ENCODE measurements at places on chromosomes 12 and 14.

DNA sequence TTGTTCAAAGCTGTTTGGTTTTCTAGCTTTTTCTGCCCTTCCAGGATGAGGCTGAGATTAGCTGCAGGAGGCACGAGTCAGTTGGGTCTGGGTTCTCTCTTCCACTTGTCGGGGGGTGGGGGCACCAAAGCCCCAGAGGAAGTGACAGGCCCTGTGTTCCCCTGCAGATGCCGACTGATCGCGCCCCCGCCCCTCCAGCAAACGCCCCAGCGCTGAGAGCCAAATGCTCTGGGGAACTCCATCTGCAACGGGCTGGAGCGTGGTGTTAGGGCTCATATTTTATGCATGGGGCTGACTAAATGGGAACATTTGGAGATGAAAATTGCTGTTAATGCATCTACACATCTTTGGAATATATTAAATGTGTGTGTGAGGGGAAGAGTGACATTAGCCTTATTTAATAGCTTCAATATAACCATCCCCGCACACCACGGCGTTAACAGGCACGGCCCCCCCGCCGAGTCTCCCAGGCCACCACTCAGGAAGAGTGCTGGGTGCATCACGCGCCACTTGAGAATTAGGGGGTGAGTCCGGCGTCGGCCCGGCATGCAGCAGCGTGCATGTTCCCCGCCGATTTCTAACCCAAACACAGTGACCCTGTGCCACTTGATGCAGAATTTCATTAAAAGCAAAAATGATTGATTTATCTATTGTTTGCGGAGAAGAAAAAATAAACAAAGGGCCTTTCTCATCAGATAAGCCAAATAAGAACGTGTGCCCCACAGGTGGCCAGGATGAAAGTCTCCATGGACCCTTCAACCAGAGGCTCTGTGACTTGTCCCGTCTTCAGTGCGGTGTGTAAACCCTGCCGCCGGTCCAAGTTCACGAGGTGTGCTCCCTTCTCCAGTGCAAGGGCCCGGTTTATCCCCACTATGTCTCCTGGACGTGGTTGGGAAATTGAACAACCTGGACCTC is 165.0 kb upstream of the RTL1 start:
- DNase-seq: no peak

DNA sequence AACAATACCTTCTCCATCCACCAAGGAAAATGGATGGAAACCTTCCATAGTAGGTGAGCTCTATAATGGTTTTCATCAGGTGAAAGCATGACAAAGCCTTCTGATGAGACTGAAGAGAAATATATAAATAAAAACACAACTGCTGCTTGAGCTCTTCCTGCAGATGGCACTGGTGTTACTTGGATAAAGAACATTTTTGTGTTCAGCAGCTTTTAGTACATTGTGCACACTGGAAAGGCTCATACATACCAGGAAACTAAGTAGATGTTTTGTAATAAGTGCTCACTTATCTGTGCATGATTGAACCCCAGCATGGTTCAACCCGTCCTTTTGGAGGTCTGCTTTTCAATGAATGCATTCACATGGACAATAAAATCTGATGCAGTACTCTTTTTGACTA is 357.3 kb upstream of the MIS18BP1 start:
- peak; percentile 23 for DNase-seq

- no peak for DNase-seq
These were observed 191.0 kb downstream of the PELI2 start for GRCh38 chr14:56309198-56309597.

DNA sequence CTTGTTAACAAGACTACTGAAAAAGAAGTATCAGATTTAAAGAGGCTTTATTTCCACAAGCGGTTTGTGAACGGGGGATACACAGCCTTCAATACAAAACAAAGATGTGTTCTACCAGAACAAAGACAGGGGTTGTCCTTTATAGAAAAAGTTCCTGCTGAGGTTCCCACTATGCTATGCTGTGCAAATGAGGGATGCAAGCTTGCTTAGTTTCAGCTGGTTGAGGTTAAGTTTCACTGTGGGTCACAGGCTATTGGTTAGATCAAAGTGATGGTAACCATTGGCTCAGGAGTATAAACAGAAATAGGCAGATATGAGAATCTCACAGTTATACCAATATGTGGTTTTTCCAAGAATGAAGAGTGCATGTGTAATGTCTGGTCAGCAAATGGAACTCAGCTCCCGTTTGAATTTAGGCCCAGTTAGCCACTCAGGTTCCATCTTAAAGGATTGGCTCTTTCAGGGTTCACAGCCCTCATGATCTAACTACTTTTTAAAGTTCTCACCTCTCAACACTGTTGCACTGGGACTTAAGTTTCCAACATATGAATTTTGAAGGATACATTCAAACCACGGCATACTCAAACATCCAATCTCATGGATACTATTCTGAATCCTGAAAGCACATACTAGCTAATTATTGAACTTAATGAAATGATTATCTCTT is 215.4 kb upstream of the DCN start:
- no peak for DNase-seq

DNA sequence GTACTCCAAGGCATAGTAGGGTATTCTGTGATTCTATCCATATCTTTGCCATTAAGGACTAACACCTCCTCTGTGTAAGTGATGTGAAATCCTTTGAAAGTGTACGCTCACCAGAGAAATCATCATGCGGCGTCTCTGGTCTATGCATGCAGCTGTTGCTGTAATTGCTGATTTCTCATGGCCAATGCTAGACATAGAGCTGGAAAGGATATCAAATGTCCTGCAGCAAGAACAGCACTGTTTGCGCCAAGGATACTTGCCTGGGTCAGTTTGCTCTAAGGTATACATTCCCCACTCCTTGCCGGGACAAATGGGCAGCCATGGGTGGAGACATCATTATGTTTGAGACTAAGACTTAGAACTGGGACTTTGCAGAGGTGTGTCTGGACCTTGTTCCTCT is 896.4 kb downstream of the BCL11B start:
- no peak for DNase-seq

DNA sequence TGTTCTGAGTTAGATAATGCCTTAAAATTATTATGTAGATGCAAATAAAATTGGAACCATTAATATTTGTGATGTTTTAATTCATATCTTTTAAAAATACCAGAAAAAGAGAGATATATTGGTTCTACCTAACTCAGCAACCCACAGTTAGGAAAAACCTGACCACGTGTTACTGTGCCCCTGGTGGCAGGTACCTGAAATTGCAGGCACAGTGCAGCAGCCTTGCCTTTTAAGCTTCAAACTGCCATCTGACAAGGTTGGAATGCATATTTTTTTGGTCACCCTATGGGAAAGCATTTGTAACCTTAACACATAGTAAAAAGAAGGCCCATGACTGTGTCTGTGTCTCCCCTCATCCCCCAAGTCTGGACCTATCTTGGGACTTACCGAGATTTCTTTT is 109.4 kb upstream of the NOS1 start:
- no peak for DNase-seq

DNA sequence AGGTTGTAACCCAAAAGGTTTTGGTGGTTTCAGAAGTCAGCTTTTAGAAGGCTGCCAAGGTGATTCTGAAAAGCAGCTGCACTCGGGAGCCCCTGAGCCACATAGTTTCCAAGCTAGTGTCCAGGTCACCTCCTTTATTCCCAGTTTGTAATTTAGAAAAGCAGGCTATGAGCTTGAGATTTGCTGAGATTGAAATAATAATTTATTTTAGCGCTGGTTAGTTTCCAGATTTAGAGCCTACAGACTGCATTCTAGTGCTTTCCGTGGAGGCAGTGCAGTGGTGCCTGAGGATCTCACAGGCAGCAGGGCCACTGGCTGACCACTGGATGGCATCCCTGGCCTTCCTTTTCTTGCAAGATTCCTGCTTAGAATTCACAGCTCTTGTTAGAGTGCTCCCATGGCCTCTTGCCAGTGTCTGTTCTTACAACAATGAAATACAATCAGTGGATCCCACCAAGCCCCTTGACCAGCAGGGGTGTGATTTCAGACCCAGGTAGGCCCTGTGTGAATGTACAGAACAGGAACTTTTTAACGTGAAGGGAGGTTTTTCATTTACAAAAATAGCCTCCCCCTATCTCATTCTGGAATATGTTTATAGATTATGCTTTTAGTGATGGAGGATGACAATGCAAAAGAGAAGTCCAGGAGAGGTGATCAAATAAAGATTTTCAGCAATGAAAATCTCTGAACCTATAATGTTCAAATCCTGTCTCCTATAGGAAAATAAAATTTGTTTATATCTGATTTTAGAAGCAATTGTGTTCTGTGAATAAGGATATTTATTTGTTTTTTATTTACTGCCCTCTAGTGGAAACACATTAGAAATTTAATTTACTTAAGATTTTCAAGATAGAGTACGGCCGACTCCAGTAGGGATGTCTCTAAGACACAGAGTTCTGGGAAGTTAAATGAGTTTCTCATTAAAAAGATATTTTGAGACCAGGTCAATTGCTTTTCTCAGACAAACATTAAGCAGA is 362.1 kb upstream of the STXBP6 start:
- DNase-seq: no peak

- peak; percentile 63 for DNase-seq
These were observed 9.4 kb upstream of the KCNA1 start for GRCh38 chr12:4900327-4900726.

DNA sequence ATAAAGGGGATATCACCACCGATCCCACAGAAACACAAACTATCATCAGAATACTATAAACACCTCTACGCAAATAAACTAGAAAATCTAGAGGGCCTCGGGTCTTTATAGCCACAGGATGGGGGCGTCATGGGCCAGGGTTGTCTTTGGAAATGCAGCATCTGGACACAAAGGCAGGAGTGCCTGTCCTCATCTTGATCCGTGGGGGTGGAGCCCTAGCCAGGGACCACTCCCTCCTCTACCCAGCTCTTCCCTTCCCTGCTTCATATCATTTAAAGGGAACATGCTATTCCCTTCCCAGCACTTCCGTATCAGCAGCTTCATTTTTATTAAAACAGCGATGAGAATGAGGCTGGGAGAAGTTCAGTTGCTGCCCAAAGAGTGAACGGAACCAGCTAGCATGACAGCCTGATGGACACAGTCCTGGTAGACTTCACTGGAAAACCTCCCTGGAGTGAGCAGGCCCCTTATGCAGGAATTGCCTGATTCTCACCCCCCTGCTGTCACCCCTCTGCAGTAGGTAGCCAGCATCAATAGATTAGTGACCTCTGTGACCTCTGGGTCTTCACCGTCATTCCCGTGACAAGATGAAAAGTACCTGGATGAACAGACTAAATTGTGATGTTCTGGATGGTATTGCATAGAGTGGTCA is 251.4 kb upstream of the RGS6 start:
- DNase-seq: no peak

- DNase-seq: no peak
These were observed 191.5 kb downstream of the PAX9 start for GRCh38 chr14:36852981-36853691.

- DNase-seq: no peak
These were observed 16.1 kb upstream of the HDAC7 start for GRCh38 chr12:47835831-47836155.

DNA sequence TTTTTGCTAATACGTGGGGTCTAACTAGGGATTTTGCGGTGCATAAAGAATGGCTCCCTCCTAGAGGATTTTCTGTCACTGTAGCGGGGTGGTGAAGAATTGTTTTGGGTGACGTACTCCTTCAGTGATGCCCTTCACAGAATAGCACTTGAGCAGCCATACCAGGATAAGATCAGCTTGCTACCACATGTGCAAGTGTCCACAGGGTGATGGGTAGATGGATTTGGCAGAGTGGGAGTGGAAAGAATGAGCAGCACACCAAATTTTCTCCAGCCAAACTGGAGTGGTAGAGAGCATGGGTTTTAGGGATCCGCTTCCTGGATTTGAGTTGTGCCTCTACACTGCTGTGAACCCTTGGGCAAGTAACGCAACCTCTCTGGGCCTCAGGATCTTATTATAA is 2.3 kb downstream of the TCP11L2 start:
- DNase-seq: no peak

DNA sequence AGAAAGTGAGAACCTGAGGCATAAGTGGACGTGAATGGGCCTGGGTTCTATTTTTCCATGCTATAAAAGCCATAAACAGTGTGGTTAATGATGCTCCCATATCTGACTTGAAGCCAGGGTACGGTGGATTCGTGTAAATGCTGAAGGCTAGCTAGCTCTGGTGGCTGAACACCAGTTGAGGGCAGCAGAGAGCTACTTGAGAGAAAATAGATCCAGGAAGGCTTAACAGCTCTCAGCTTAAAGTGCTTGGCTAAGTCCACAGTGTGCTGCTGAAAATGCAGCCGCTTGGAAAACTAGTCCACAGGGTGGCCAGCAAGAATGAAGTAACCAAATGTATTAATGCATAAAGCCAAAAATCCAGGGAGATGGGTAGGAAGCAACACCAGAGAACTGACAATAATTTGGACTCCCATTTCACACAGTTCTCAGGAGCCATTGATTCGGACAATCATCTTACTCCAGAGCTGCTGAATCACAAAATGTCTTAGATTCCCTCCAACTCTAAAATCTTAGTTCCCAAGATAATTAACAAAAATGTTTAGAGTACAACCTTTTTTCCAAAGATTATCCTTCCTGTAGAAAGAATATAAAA is 15.0 kb upstream of the FOXG1 start:
- peak; percentile 61 for DNase-seq

GRCh38 chr12:92439420-92439805 is 263.4 kb upstream of the PLEKHG7 start:
- DNase-seq: peak; percentile 69

DNA sequence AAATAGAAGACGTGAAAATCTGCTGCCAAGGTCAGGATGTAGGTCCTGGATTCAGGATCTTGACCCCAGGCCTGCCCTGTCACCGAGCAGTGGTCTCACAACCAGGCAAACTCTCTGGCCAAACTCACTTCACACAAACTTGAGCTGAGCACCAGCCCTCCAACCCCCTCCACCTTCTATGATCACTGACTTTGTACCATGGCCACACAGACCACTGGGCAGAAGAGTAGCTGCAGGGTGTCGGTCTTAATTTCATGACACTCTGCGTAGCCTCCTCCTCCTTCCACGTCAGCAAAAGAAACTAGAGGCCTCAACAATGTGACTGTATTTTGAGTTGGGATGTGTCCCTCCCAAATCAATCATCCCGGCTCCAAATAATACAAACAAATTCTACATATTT is 7.2 kb upstream of the TBX3 start:
- no peak for DNase-seq

DNA sequence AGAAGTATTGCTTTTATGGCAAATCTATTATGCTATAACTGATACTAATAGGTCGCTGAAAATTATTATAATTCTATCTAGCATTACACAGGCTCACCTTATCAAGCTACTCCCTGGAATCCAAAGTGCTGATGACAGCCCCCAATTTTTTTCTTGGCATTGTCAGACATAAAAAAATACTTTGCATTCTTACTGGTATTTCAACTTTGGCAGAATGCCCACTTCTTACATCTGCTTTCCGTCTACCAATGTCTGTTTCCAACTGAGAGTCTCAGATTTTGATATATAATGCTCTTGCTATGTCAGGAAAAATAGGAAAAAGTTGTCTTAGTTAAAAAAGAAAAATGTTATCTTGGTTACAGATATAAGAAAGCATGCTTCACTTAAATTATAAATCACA is 615.4 kb downstream of the C12orf50 start:
- DNase-seq: no peak

DNA sequence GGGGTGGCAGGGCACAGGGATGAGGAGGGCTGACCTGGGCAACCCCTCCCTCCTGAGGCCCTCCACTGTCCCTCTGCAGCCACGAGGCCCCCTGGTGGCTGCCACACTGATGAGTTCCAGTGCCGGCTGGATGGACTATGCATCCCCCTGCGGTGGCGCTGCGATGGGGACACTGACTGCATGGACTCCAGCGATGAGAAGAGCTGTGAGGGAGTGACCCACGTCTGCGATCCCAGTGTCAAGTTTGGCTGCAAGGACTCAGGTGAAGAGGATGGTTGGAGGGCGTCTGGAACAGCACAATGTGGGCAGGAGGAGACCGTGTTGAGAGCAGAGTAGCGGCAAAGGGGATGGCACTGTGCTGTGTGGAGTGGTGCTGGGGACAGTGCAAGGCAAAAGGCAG is 25.7 kb upstream of the LRP1-AS start:
- DNase-seq: no peak

Measured in HT1080 (cell line).